Uterine smooth muscle cell (primary cell): ENCODE measurements at places on chromosomes 3 and 15. TPM values are rescaled to one million over a fixed set of nuclear protein-coding genes. Genes with fewer than 3 reads are reported as not detected.

Gene TRNT1
- total RNA-seq = 28.1 and 32.9 TPM in 2 replicates

Gene PPP1R14D
- total RNA-seq = not detected in 2 replicates

Gene UBA7
- total RNA-seq = 32.4 and 52.2 TPM in 2 replicates

Gene DNAH12
- total RNA-seq = under 0.01 and 0.12 TPM in 2 replicates

Gene SCG3
- not detected in 2 replicates for total RNA-seq

Gene CX3CR1
- total RNA-seq = under 0.01 TPM in 1 of 2 replicates, not detected in the other

Gene ADAMTSL3
- 0.22 and 0.62 TPM in 2 replicates for total RNA-seq

Gene FBXO40
- under 0.01 TPM in 1 of 2 replicates, not detected in the other for total RNA-seq

Gene UBAP1L
- total RNA-seq = 1.3 and 1.7 TPM in 2 replicates

Gene TIGIT
- total RNA-seq = not detected in 2 replicates

Gene NAALADL2
- 11.9 and 13.7 TPM in 2 replicates for total RNA-seq

Gene C3orf70
- 0.75 and 1.4 TPM in 2 replicates for total RNA-seq

Gene REC114
- not detected in 2 replicates for total RNA-seq

Gene HDAC11
- total RNA-seq = 11.5 and 21.2 TPM in 2 replicates

Gene GPR160
- 0.22 and 0.50 TPM in 2 replicates for total RNA-seq

Gene SRP14
- total RNA-seq = 164 and 184 TPM in 2 replicates

Gene IL17RB
- total RNA-seq = 0.11 and 0.12 TPM in 2 replicates

Gene GABRR3
- not detected in 2 replicates for total RNA-seq

Gene DAPK2
- total RNA-seq = 4.2 and 5.8 TPM in 2 replicates

Gene TM6SF1
- 0.22 and 0.62 TPM in 2 replicates for total RNA-seq

Gene GNAT1
- total RNA-seq = not detected in 2 replicates

Gene ZNF774
- total RNA-seq = 1.1 and 2.5 TPM in 2 replicates

Gene RLBP1
- total RNA-seq = not detected in 2 replicates

Gene SAMD7
- not detected in 2 replicates for total RNA-seq

Gene CCDC54
- not detected in 2 replicates for total RNA-seq

Gene SH3GL3
- 0.11 TPM in 1 of 2 replicates, not detected in the other for total RNA-seq

Gene LARP6
- 143 and 174 TPM in 2 replicates for total RNA-seq

Gene COLQ
- total RNA-seq = 0.66 and 0.75 TPM in 2 replicates

Gene KCNAB1
- total RNA-seq = 0.25 TPM in 1 of 2 replicates, not detected in the other

Gene XCR1
- under 0.01 TPM in 1 of 2 replicates, not detected in the other for total RNA-seq

Gene MUC20
- 0.12 and 0.22 TPM in 2 replicates for total RNA-seq

Gene RYR3
- not detected in 2 replicates for total RNA-seq

Gene SLITRK3
- under 0.01 and 0.11 TPM in 2 replicates for total RNA-seq

Gene WDR93
- under 0.01 TPM in 2 replicates for total RNA-seq

Gene SPINK8
- not detected in 2 replicates for total RNA-seq

Gene PIGZ
- 2.1 and 3.9 TPM in 2 replicates for total RNA-seq

Gene PGBD4
- total RNA-seq = 2.0 and 2.6 TPM in 2 replicates

Gene RTP3
- total RNA-seq = not detected in 2 replicates

Gene PPM1L
- total RNA-seq = 0.75 and 0.77 TPM in 2 replicates

Gene CELF6
- total RNA-seq = 0.11 and 0.37 TPM in 2 replicates

Gene NRG4
- not detected in 2 replicates for total RNA-seq

Gene ZPLD1
- total RNA-seq = 0.62 TPM in 1 of 2 replicates, not detected in the other

Gene SLC28A1
- total RNA-seq = under 0.01 and 0.12 TPM in 2 replicates

Gene HRG
- total RNA-seq = not detected in 2 replicates

Gene MST1
- 5.4 and 6.2 TPM in 2 replicates for total RNA-seq

Gene UTS2B
- 0.37 and 1.00 TPM in 2 replicates for total RNA-seq

Gene HDGFL3
- total RNA-seq = 71.6 and 99.3 TPM in 2 replicates
